CD4-positive, alpha-beta T cell treated with Interleukin-15 for 4 hours (primary cell): ENCODE measurements at places on chromosomes 11 and 22.

- DNase-seq, result no peak
Measured at GRCh38 chr11:116976941-116977570, 121.2 kb downstream of the SIK3 start.

DNA sequence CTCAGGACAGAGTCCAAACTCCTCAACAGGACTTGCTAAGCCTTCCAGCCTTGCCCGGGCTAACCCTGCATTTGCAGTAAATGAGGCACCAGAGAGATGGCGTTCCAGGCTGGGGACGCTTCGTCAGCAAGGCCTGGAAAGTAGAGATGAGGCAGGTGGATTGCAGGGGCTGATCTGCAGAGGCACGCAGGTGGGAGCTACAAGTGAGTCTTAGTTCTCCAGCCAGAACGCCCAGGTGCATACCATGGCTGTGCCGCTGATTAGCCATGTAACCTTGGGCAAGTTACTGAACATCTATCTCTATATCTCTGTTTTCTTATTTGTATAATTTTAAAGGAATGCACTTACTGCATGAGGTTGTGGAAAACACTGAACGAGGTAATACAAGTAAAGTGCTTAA, 52.7 kb upstream of the BARX2 start:
- DNase-seq, result no peak

GRCh38 chr11:69221086-69221485, 65.4 kb downstream of the SMIM38 start:
- DNase-seq, result no peak

DNA sequence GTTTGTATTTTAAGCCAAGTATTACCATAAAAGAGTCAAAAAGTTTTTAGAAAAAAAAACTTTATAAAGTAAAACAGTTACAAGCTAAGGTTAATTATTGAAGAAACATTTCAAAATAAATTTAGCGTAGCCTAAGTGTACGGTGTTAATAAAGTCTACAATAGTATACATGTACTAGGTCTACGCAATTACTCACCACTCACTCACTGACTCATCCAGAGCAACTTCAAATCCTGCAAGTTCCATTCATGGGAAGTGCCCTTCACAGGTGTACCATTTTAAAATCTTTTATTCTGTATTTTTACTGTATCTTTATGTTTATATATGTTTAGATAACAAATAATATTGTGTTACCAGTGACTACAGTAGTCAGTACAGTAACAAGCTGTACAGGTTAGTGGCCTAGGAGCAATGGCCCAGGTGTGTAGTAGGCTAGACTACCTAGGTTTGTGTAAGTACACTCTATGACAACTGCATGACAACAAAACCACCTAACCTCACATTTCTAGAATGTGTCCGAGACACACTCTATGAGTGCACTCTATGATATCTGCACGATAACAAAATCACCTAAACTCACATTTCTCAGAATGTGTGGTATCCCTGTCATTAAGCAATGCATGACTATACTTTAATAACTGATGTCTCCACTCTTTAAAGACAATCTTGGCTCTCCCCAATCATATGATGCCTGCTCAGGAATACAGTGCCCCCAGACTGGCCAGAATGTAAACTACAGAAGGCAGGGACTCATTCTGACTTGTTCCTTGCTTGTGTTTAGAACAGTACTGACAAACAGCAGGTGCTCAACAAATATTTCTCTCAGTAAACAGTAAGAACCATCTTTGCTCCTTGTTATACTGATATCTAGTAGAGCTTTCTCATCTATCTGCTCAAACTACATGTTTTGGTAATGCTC, 21.2 kb downstream of the KMT5B start:
- no peak for DNase-seq

- DNase-seq, result no peak
Measured at GRCh38 chr11:18172666-18173065, at the start of gene MRGPRX4. Gene MRGPRX4 (plus strand): TSS chr11:18172837. CDS start chr11:18173257, 420 bp downstream.

DNA sequence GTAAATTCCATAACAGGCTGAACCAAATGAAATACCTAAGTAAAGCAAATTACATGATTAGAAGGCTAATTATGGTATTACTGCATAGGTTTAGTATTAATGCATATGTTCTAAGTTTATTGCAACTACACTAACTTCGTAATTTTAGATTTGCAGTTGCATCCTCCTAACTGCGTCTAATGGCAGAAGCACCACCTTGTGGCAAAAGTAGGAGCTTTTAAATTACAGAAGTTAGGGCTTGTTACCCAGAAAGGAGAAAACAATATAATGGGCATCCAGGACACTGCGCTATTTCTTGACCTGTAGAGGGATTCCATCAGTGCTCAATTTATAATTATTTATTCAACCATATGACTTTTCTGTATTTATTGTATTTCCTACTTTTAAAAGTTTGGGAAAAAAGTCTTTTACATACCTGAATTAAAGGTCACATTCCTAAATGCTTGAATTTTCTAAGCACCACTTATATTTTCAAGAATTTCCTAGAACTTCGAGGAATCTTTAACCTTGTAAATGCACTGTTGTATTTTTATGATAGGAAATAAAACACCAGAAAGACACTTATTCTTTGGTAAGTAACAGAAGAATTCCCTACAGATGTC, 16.3 kb upstream of the GPR83 start:
- no peak for DNase-seq

DNA sequence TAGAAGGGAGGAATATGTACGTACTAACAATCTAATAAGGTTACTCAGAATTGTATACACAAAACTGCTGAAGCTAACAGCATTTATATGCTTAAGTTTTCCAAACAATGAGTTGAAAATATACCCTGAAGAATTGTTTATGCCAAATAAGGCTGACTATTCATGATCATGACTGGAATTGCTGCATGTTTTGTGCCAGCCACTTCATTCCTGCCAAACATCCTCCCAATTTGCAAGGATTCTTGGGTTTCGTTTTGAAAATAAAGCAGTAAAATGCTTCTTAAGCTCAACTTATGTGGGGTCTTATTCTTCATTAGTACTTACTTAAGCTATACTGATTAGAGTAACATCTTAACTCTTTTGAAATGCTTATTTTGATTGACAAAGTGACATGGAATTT, 149.0 kb downstream of the SPON1 start:
- no peak for DNase-seq
